Stimulated activated CD8-positive, alpha-beta memory T cell treated with anti-CD3 and anti-CD28 coated beads, Interleukin-4, amount 100 ng/mL, for 1 hour (primary cell): ENCODE measurements at places on chromosomes 5 and 9.
A peak's percentile ranks its signal among the peaks of the same experiment; 100 is the strongest.

- no peak for DNase-seq
These were observed 4.1 kb upstream of the CXXC5 start for GRCh38 chr5:139644001-139644456.

GRCh38 chr5:168777651-168778050 is 198.5 kb upstream of the PANK3 start:
- DNase-seq: no peak

GRCh38 chr9:93124793-93125192 is 9.3 kb downstream of the NINJ1 start:
- DNase-seq: no peak

DNA sequence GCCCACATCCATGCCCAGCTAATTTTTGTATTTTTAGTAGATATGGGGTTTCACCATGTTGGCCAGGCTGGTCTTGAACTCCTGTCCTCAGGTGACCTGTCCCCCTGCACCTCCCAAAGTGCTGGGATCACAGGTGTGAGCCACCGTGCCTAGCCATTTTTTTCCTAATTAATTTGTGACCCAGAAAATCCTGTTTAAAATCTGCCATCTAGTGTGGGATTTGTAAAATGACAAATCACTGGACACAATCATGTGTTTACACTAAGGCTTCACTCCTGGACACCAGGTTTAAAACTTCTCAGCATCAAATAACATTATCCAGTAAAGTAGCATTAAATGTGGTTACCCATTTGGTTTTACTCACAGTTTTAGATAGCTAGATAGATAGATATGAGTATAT is 18.6 kb upstream of the KDM4C start:
- DNase-seq: no peak

GRCh38 chr5:76836585-76836984 is 13.2 kb upstream of the S100Z start:
- no peak for DNase-seq

- DNase-seq: no peak
These were observed 74.7 kb downstream of the AOPEP start for GRCh38 chr9:94801234-94801633.

- DNase-seq: no peak
These were observed 51.5 kb downstream of the PCSK1 start for GRCh38 chr5:96381526-96381925.

- no peak for DNase-seq
These were observed 173.3 kb downstream of the SPATA31D1 start for GRCh38 chr9:82161876-82162275.

DNA sequence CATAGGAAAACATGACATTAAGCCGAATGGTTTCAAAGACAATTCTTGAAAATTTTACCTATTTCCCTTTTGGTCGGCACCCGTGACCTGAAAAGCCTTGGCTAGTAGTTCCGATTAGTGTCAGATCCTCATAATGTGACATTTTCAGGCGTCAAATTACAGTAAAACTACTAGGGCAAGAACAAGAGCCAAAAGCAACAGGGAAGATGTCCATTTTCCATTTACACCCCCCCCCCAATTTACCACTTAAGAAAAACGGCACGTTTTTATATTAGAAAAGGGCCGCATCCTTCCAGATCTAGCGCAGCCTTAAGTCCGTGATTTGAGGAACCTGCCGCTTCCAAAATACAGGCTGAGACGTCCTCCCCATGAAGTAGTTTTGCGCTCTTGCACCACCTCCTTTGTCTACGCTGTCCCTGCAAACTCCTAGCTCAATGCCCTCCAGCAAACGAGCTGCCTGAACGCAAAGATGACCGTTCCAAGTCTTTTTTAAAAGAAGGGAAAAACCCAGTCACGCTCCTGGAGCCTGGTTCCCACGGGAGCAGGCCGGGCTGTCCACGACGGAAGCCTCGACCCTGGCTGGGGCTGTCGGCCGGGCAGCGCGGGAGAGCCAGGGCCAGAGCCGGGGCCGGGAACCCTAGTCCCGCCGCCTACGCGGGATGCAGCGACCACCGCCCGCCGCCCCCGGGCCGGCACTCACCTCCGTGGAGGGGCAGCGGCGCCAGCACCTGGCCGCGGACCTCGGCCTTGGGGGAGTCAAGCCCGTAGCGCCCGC is 616 bp downstream of the RNF130 start:
- no peak for DNase-seq

GRCh38 chr9:132090771-132091170 is 11.1 kb upstream of the MED27 start:
- no peak for DNase-seq

DNA sequence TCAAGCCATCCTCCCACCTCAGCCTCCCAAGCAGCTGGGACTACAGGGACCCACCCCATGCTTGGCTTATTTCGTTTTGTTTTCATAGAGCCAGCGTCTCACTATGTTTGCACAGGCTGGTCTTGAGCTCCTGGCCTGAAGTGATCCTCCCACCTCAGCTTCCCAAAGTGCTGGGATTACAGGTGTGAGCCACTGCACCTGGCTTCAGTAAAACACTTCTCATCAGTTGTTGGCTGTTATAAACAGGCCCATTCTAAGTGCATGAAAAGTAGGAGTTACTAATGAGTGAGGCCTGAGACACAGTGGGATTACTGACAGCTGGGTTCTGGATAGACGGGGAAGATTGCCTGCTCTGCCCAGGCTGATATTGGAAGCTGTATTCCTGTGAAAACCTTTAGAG is 3.5 kb downstream of the CRB2 start:
- no peak for DNase-seq

DNA sequence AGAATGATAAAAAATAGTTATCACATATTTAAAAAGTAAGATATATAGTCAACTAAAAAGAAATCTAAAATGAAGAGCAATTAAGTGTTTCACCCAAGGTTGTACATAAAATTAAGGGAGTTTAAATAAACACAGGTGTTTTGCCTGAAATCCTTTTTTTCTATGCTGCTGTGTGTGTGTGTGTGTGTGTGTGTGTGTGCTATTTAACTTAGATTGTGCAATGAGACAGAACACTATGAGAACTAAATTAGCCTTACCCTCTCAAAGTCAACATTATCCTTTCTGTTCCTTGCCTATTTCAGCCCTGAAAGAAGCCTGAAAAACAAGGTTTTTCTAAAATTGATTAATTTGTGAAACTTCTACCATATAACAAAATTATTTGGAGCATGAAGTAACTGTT is 516.2 kb downstream of the ELAVL2 start:
- no peak for DNase-seq

- no peak for DNase-seq
These were observed 6.3 kb downstream of the NSUN2 start for GRCh38 chr5:6626508-6626907.

GRCh38 chr9:15720861-15721260 is 168.0 kb downstream of the CCDC171 start:
- no peak for DNase-seq

DNA sequence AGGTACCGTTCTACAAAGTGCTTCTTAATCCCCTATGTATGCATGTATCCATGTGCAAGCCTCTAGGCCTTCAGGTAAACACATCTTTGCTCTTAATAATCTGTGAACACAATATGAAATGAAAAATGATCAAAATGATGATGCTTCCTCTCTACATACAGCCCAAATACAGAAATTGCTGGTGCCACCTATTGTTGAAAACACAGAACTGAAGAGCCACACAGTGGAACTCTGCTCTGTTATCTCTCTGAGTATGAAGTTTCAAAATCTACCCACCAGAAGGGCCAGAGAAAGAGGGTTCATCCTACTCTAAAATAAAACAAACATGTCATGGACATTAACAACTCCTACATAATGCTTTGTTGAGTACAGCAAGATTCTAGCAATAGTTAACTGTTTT is 71.3 kb downstream of the GLIS3 start:
- no peak for DNase-seq

DNA sequence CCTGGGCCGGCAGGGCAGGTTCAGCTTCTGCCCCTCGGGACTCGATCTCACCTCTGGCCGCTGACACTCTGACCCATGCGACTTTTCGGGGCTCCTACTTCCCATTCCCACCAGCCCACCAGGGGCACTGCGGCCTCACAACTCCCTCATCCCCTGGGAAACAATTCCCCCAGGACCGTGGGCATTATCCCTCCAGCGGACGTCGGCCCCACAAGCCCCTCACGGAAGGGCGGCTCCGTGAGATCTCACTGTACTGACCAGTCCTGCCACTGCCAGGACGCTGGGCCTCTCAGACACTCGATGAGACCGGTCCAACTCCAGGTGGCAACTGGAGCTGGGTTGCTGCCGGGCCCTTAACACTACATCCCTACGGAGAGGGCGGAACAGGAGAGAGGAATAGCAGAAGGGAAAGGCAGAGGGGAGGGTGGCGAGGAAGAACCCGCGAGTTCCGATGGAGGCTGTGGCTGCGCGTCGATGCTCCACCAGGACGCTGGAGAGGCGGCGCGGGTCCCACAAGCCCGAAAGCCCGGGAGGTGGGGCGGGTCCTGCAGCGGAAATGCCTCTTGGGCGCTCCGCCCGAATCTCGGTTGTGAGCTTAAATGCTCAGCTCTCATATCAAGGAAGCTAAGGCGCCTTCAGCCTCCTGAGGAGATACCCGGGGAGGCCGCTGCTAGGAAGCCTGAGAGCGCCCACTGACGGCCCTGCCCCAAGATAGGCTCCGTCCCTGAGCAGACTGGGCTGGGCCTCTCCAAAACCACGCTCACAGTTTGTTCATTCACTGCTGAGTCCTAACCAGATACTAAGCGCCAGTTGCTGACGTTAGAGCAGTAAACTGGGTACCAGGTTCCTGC is 36.3 kb downstream of the VCP start:
- DNase-seq: peak; percentile 8

GRCh38 chr5:150836703-150837102 is 9.6 kb upstream of the IRGM start:
- DNase-seq: no peak

- DNase-seq: no peak
These were observed 5.6 kb upstream of the HNRNPAB start for GRCh38 chr5:178198706-178199105.

DNA sequence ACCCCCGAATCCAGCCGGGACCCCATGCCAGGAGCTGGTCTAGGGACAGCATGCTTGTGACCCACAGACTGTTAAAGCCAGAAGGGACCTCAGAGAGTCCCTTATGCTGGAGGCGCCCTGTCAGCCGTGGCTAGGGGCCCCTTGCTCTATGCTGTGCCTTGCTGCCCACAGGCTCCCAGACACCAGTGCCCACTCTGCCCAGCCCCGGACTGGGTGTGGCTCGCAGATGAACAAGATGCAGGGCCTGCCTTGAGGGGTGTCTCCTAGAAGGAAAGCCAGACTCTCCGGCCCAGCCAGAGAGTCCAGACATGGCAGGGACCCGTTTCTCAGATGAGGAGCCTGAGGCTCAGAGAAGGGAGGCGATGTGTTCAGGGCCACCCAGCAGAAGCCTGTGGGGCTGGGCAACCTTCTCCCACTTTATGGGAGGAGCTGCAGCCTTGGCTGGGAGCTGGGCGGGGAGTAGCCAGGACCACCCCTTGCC is 85.7 kb downstream of the LMX1B start:
- no peak for DNase-seq

- DNase-seq: no peak
These were observed 211.6 kb downstream of the MAPKAP1 start for GRCh38 chr9:125495172-125496119.

GRCh38 chr5:139808481-139809330 is 13.1 kb downstream of the PSD2 start:
- no peak for DNase-seq
